Left renal pelvis (tissue), 4 donors: ENCODE measurements at places on chromosomes 3 and 15.

- no peak for DNase-seq
Measured at GRCh38 chr15:66169023-66169422, 84.5 kb downstream of the MEGF11 start.

DNA sequence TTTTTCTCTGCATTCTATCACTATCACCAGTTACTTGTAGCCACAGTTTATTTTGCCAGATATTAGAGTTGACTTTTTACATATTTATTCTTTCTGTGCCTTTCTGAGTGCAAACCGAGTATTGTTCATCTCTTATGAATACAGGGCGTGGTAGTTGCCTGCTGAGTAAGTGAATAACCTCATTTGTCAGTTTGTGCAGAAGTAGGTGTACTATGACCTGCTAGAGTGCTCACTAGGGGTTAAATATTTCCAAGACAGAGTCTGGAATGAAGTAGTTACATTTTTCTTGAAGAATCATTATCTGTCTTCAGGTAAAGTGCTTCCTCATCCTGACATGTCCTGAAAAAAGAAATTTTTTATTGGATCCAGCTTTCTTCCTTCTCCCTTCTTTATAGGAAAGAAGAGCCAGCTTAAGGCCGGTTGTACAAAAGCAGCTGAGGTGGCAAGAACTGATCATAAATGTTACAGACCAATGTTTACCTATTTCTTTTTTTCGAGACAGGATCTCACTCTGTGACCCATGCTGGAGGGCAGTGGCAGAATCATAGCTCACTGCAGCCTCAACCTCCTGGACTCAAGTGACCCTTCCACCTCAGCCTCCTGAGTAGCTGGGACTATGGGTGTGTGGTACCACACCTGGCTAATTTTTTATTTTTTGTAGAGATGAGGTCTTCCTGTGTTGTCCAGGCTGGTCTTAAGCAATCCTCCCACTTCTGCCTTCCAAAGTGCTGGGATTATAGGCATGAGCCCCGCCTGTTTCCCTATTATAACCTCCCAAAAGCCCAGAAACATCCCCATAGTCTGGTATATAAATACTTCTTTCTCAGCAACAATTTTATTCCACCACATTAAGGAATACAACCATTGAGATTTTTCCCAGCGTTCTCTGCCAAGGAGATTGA lies 182.5 kb downstream of the TPRG1 start:
- no peak for DNase-seq

GRCh38 chr15:63023351-63023945 lies 19.1 kb upstream of the TPM1 start:
- DNase-seq, result no peak

DNA sequence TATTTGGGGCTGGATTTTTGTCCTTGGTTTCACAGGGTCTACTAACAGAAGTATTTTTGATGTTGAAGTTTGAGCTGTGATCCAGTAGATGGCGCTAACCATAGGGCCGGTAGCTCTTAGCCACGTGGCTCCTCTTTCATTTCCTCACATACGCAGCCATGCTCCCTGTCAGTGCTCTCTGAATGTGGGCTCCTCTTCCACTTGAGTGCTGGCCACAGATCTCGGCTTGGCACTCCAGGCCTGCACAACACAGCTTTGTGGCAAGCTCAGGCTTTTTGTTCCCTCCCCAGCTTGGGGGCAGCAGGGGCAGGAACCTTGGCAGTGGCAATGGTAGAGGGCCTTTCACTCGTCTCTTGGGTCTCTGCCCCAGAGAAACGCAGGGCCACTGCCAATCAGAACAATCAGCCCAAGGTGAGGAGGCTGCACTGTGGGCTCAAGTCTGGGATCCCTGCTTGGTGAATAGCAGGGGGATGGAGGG lies 18.6 kb upstream of the DNAAF4 start:
- no peak for DNase-seq

DNA sequence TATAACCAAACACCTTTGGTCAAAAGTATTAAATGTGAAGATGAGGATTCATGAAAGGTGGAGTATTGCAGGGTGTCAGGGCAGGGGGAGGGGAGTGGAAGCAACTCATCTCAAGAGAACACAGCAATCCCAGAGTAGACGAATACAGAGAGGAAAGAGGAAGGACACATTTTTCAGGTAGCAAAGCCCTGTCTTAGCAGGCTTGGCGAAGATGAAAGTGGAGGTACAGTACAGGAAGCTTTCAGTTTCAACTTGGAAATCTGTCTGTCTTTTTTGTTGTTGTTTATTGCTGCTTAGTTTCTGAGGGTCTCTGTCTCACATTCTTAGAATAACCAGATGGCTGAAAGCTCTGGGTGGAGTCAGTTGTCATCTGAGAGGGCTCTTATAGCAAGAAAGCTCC lies 80.8 kb upstream of the GPR149 start:
- DNase-seq, result no peak

- DNase-seq, result no peak
Measured at GRCh38 chr3:129409541-129409940, 18.9 kb downstream of the EFCAB12 start.

DNA sequence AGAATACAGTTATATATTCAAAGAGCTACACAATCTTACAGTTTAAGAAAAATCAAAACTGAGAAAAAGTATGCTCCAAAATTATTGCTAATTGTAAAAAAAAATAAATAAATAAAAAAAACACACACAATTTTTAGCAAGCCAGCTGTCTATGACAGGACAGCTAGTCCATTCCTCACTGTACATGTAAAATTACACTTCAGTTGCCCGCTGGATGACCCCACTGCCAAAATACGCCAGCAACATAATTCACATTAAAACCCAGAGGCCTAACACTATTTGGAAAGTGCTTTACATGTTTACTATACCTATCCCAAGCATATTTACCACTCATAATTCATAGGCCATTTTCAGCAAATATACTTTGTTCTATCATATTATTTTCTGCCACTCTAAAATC lies 5.8 kb downstream of the MYO9A start:
- no peak for DNase-seq

DNA sequence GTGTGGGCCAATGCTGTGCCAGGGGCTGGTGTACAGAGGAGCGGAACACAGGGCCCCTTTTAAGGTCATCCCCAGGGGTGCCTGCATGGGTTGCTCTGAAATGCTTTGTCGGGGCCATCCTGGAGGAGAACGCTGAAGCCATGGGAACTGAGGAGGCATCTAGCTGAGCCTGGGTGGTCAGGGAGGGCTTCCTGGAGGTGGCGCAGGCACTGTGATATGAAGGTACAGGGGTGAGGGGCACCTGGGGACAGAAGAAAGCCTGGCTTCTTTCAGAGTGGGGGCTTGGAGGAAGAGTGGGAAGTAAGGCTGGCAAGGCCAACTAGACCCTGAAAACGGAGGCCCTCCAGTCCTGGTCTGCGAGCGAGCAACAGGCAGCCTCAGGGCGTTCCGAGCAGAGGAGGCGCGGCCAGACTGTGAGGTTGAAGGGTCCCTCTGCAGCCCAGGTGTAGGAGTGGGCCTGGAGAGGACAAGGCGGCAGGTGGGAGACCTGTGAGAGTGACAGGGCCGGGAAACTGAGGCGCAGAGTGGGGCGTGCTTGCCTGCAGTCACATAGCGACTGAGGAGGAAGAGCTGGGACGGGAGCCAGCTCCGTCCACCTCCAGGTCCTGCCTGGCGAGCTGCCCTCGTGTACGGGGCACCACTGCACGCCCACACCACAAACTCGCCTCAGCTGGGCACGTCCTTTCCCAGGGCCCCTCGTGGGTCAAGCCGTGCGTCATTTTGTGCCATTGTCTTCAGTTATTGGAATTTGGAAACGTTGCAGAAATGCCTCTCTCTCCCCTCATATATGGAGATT lies 4.1 kb downstream of the FBLN2 start:
- DNase-seq, result no peak

- no peak for DNase-seq
Measured at GRCh38 chr3:175495331-175495730, 636.2 kb downstream of the NAALADL2 start.

DNA sequence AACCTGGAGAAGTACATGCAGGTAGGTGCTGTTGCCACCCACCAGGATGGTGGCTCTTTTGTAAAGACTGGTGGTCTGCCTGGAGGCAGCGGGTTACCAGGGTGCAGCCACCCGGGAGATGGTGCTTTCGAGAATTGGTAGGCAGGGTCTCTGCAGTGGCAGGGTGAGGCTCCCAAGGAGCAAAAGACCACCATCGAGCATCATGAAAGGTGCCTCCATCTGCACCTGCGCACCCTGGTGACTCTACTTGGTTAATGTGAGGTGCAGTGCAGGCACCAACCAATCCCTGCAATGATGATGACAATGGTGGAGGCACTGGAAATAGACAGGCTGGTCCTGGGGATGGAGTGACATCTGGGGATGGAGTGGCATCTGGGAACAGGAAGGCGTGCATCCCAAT lies 236.7 kb downstream of the ADAMTS17 start:
- no peak for DNase-seq

DNA sequence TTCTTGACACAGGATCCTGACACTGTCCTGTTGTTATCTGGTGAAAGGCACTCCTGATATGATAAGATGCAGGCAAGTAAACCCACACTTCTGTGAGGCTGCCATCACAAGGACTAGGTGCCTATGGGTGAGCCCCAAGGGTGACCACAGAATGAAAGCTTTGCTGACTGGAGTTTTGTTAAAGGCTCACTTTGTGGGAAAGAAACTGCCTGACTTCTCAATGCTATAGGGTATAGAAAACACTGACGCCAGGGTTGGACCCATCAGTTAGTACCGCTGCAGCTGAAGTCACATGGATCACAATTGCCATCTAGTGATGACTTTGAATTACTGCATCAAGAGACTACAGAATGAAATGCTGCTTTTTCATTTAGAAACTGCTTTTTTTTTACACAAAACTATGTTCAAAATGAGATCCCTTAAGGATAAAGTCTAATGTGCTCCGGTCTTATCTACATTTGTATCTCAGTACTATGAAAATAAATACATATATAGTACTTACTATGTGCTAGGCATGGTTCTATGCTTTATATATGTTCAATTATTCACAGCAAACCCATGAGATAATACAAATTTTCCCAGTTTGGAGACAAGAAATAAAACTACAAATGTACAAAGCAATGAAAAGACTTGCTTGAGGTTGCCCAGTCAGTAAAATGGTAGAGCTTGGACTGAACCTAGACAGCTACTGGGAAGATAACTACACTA lies 64.2 kb upstream of the CMSS1 start:
- DNase-seq, result peak; percentile 22

DNA sequence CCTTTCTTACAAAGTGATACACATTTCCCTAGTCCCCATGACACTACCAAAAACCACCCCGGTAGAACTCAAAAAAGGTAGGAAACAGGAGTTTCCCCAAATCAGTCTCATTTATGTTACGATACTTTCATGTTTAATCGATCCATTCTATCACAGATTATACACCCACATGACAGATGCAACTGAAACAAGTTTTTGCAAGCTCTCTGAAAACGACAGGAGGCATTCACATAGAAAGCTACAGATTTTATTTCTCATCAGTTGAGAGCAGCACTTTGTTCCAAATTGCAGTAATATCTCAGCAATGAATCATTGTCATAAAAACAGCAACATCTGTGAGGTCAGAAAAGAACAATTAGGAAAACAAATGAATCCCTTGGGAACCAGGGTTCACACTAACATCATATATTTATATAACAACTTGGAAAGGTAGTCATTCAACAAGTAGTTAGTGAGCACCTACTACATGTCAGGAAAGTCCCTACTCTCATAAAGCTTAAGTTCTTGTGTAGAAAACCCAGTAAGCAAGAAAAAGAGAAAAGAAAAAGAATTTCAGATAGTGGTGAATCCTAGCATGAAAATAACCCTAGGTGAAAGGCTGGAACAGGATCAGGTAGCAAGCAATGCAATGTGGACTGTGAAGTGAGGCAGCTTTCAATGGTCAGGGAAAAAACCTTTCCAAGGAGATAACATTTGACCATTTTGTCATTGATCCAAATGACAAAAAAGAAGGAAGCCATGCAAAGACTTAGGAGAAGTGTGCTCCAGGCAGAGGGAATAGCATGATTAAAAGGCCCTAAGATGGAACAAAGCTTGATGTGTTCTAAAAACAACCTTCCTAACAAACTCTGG lies 8.3 kb downstream of the PLD1 start:
- no peak for DNase-seq

DNA sequence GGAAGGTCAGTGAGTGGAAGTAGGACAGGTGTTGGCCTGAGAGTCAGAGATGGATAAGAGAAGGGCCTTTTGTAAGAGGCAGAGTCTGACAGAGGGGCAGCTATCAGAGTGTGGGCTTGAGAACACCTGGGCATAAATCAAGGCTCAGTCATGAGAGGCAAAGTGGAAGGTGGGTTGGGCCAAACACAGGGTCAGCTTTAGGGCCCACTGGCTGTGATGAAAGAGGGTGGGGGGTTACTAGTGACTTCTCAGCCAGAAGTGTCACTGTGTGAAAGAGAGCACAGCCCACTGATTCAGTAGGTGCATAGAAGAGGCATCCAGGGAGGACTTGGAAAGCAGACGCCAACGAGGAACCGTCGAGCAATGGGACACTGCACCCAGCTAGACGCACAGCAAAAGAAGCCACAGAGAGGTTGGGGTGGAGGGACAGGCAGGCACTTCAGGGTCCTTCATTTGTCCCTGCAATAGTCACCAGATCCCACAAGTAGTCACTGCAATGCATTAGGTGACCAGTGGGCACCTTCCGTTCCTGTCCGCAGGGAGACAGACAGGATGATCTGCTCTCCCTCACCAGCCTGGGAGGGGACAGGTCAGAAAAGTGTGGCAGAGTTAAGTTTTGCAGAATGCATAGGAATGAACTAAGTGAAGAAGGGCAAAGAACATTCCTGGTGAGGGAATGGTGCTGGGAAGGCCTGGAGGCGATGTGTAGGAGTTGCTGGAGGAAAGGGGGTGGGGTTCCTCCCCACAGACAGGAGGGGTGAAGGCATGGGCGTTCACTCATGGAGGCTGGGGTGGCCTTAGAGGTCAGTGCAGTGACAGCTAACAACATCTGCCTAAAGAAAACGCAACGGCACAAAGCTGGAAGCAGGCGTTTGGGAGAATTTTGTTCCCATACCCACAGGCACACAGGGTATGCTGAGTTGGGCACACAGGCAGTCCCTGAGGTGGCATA lies 36.3 kb downstream of the MESD start:
- no peak for DNase-seq

DNA sequence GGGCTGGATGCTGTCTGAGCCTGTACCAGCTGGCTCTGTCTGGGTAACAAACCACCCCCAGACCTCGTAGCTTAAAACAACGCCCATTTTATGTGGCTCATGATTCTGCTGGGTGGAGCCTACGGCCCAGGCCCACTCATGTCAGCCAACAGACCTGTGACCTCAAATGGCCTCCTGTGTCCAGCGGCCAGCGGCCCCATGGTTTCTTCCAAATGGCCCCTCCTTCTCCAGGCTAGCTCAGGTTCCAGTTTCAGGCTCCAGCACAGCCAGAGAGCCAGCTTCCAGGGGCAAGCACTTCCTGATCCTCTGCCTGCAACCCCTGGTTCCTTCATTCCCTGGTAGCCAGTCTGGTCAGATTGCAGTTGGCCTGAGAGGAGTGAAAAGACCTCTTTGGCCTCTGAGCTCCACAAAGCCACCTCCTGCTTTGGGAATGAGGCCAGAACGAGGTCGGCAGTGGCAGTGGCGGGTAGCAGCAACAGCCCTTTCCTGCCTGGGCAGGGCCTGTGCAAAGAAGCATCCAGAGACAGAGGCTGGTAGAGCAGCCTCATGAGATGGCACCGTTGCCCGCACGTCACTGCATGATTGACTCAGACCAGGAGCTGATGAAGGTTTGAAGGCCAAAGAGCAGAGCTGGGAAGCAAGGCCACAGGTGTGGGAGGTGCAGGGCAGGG lies 21.0 kb upstream of the PLXNA1 start:
- no peak for DNase-seq
